ENCODE measurements at places on chromosomes 5 and 9.

- no peak for DNase-seq
Measured at GRCh38 chr5:117872798-117873368, 1115.5 kb downstream of the DTWD2 start.

DNA sequence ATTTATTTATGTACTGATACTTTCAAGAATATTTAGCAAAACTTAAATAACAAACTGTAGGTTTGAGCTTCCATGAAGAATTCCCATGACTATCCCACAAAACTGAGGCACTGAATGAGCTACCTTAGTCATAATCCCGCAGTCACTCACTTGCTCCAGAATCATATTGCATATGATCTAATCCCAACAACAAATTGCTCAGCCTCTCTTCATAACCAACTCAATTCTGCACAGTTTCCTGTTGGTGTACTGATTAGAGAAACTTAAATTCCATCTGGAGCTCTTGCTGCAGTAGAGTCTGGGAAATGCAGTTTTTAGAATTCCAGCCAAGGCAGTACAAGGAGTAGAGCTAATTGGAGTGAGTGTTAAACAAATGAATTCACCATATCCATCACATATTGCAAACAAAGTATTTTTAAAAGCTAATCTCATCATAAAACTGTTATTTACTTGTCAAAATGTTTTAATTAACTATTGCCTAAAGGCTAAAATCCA is 35.7 kb upstream of the CDH18 start:
- DNase-seq, result no peak

DNA sequence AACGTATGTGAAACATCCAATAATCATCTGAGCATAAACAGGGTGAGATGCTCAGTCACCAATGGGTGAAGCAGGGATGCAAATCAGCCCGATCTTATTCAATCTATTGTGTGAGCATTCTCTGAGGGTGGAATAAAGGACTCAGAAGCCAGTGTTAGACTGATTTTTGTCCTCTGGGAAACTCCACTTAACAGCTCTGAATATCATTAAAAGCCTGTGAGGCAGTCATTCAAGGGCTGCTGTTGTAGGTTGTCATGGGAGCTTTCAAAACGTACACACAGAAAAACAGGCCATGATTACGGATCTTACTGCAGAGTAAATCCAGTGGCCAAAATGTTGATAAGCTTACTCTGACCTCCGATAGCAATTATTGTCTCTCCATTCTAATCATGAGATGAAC is 266.5 kb upstream of the EFNA5 start:
- DNase-seq, result no peak

- no peak for DNase-seq
Measured at GRCh38 chr9:13847270-13847669, 466.7 kb downstream of the NFIB start.

DNA sequence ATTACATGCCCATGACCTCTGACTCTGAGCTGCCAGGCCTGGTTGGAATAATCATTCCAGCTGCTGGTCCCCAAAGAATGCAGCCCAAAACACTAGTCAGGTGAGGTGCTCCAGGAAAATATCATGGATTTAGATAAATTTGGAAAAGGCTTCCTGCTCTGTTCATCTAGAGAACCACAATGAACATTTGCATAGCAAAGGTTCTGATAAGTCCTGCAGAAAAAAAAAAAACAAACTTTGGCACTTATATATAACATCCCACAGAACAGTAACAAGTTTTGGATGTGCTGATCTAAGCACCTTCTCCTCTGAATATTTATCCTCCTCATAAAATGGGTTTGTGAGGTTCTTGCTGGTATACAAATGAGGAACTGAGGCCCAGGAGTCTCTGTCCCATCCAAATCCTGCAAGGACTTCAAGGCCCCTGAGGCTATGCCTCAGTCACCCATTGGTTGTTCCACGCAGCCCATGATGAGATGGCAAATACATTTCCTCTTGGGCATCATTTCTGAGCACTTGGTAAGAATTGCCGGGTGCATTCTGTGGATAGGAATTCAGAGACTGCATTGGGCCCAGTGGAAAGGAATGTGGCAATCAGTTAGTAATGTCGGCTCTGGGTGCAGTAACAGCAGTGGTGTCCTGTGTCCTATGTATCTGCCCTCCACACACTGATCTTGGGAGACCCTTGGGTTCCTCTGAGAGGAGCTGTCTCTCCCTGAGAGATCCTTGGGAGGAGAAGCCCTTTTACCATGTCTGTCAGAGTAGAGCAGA is 73.4 kb upstream of the ASS1 start:
- DNase-seq, result no peak

DNA sequence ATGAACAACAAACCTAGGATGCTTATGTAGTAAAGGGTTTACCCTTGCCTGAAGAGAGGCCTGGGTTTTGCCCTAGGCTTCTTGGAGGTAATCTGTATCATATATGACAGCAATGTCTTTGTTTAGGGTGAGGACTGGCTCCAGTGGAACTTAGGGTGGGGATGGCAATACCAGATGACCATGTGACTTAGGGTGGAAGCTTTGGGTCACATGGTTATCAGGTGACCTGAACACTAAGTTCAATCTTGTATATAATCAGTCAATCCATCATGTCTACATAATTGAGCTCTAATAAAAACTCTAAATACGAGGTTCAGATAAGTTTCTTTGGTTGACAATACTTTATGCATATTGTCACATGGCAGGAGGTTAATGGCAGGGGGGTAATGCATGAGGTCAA is 10.6 kb upstream of the PPP2R2B start:
- DNase-seq, result no peak

DNA sequence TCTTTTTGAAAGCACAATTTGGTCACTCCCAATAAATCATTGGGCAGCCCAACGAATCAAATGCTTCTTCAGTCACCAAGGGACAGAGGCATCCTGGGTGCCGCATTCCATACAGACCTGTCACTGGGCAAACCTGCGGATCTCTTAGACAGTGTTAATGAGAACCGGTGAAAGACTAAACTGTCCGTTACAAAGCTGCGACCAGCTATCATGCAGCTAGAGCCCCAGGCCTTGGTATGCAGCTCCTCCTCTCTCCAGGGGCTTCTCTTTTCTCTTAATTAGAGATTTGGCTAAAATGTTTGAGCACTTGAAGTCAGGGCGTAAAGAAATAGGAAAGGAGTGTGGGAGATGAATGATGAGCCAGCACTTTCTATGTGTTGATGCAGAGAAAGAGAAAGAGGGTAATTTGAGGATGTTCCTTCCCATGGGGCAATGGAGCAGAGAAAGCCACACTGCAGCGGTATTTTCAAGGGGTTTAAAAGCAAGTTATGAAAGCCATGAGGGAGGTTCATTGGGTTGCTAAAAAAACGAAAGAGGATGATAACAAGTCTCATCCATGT is 175.3 kb downstream of the RFK start:
- DNase-seq, result no peak

DNA sequence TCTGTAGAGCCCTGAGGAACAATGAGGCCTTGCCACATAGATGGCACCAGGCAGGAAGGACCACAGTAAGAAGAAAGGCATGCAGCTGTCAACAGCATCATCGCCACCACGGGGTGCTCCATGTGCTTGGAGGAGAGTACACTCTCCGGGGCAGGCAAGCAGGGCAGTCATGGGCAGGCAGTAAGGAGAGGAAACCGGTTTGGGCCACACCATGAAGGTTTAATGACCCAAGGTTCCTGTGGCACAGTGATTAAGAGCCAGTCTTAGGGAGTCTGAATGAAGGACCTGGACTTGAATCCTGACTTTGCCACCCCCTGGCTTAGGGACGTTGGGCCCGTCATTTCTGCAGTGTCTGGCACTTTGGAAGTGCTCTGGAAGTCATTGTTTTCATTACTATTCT is 80.6 kb upstream of the ZBTB43 start:
- DNase-seq, result no peak

DNA sequence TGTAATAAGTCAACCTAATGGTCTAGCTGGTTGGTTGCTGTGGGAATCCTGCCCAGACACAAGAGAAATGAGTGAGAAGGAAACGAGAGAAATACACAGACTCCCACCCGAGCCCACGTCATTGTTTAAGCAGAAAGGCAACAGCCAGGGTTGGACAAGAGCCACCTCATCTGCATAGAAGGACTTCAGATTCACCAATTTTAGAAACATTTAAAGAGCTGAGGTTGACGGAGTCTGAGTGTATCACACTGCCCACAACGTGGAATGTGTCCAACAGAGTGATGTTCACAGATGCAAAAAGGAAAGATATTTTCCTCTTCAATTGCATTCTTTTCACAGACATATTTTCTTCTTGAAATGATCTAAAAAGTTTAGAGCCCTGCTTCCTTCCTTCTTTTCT is 349.5 kb downstream of the AGTPBP1 start:
- no peak for DNase-seq

DNA sequence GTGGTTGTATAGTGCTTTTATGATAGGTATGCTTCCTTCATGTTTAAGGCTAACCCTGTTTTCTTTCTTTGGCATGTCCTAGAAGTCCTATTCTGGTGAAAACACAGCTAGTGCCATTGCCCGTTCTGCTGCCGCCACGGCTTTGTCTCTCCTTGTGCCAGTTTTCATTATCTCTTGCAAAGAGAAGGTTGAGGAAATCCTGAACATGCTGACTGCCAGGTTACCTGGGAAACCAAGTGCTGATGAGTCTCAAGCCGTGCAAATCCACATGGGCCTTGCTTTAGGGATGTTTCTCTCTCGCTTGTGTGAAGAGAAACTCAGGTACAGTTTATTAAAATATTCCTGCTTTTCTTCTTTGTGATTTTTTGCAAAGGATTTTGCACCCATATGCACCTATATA is 102.2 kb downstream of the HACD4 start:
- no peak for DNase-seq

DNA sequence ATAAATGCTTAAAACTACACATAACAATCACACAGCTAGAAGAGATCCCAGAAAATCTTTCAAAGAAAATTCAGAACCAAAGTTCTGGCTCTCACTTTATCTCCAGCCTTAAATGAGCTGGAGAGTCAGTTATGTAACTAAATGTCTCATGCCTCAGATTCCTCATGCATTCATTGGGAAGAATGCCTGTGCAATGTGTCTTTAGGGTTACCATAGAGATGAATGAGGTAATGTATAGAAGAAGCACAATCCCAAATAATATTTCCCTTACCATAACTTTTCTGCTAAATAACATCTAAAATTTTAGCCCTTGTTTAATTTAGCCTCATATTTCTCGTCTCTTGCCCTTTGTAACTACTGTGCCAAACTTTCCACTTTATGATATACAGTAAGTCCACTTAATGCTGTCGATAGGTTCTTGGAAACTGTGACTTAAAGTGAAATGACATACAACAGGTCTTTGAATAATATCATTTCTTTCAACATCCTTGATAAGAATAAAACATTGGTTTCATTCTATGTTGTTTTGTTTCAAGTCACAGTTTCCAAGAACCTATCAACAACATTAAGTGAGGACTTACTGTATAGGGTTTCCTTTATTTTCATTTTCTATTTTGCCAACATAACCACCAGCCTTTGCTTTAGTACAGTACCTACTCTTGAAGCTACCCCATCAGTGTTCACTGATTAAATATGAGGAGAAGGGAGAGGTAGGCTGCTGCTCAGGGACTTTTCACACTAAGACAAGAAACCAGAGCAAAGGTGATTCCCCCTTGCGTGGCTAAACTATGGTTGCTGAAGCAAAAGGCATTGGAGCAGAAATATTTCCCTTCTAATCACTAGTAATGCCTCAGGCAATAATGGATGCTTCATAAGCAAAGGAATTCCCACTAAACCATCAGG is 295.7 kb upstream of the PTGER4 start:
- DNase-seq, result no peak

- no peak for DNase-seq
Measured at GRCh38 chr5:9335754-9336495, 209.9 kb downstream of the SEMA5A start.

DNA sequence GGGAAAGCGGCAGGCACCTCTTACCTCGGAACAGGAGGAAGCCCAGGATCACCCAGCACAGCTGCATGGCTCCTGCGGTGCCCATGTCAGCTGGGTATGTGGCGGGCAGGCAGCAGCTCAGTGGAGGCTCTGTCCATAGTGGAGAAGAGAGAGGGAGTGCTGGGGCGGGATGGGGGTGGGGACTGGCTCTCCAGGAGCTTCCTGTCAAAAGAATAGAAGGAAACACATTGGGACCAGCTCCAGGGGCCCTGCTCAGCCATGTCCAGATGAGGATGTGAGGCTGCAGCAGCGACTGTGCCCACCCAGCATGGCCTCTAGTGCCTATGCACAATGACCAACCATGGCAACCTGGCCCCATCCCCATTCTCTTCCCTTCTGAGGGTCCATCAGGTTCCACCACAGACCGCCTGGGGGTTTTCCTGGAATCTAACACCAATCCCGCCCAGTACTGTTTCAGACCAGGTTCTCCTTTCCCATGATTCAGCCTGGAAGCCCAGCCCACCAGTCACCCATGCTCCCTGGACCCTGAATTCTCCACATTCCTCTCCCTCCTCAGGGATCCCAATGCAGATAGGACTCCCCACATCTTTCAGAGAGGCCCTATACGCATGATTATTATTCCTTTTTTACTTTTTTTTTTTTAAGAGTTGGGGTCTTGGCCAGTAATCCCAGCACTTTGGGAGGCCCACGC is at the start of gene ECSCR:
Gene ECSCR (minus strand): TSS at position 158 of the 691 bp plus-strand sequence. CDS start 73 bp downstream, at position 85.
- DNase-seq, result no peak

DNA sequence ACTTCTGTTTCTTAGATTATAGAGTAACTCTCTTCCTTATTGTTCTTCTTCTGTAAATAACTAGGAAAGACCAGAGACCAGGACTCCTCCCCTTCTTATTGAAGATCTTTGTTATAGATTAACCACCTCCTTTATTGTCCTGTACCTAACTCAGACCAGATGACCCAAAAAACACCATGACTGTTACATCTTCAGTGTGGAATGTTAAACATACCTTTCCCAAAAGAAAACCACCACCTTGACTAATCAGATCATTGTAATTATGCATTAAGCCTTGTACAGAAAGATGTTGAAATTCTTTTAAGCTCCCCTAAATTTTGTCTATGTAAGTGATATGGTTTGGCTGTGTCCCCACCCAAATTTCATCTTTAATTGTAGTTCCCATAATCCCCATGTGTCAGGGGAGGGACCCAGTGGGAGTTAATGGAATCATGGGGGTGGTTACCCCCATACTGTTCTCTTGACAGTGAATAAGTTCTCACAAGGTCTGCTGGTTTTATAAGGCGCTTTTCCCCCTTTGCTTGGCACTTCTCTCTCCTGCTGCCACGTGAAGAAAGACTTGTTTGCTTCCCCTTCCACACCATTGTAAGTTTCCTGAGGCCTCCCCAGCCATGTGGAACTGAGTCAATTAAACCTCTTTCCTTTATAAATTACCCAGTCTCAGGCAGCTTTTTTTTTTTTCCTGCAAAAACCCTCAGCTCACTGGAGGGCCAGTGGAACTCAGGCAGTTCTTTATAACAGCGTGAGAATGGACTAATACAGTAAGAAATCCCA is 26.3 kb downstream of the ARSB start:
- no peak for DNase-seq
